ENCODE measurements at places on chromosomes 5 and 9. TPM values are rescaled to one million over a fixed set of nuclear protein-coding genes. Genes with fewer than 3 reads are reported as not detected.

- no peak for DNase-seq
Observed at GRCh38 chr5:90551376-90551775, 7.2 kb upstream of the ADGRV1 start.

DNA sequence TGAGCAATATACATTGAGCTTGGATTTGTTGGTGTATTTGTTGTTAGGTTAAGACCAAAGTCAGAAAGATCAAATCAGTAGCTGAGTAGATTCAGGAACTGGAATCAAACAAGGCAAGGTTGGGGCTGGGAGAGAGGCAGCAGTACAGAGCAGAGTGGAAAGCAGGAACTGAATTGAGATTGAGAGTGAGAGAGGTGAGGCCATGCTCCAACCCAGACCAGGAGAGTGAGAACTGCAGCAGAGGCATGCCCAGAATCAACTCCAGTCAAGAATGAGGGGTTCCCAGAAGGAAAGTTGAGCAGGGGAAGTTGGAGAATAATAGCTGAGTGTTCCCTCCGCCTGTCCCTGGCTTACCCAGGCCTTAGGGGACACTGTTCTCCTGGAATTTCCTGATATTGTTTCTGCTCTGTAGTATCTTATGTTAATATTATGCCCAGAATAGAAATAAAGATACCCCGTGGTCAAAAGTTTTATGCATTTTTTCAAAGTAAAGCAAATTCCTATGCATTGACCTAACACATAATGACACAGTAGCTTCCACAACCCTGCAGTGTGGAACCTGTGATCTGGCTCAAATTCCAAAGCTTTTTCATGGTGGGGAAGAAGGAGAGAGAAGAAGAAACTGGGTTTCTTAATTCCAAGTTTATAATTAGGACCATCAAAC, 82.7 kb downstream of the SV2C start:
- no peak for DNase-seq

- DNase-seq = no peak
Observed at GRCh38 chr5:91296674-91297143, 86.4 kb downstream of the ARRDC3 start.

- DNase-seq = no peak
Observed at GRCh38 chr9:134734270-134734669, 92.7 kb downstream of the COL5A1 start.

- DNase-seq = no peak
Observed at GRCh38 chr9:116493183-116493860, 193.8 kb upstream of the TRIM32 start.

DNA sequence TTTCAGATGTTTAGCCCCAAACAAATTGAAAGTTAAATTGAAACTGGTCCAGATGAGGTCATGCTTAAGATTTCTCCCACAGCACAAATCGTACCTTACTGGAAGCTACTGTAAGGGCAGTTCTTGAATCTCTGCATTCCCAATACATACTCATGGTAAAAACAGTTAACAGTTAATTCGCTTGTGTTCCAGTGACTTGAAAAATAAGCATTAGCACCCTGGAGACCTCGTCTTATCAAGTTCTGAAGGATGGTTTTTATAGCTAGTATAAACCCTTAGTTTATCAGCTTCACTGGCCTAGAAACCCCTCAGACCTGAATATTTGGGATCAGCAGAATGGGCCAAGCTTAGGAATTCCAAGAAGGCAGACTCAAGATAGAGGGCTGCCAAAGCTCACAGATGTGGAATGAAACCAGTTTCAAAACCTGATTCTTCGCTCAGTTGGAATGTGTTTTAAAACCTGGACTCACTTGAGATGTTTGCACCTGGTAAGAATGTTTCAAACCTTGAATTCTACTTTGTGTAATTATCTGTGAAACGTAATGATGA, 103.6 kb downstream of the C9orf152 start:
- no peak for DNase-seq

DNA sequence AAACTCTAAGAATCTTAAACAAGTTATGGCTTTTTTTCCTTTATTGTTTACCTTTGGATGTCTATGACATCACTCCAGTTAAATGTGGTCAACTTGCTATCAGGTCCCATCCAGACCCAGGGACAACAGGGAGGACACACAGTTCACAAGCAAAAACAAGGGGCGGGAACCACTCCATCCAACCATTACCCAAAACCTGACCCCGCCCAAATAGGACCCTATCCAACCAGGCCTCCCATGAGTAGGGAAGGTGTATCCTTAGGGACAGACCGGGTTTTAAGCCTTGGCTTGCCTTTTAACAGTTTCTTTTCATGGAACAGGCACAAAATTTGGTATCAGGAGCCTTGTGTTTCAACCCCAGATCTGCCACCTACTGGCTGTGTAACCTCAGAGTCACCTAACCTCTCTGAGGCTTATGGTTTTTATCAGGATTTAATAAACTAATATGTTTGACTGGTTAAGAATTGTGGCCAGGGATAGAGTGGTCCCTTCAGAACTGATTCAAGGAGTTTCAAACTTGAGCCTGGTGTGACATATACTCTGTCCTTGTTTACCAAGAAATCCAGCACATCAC, 127.7 kb upstream of the RAD23B start:
- DNase-seq = no peak

DNA sequence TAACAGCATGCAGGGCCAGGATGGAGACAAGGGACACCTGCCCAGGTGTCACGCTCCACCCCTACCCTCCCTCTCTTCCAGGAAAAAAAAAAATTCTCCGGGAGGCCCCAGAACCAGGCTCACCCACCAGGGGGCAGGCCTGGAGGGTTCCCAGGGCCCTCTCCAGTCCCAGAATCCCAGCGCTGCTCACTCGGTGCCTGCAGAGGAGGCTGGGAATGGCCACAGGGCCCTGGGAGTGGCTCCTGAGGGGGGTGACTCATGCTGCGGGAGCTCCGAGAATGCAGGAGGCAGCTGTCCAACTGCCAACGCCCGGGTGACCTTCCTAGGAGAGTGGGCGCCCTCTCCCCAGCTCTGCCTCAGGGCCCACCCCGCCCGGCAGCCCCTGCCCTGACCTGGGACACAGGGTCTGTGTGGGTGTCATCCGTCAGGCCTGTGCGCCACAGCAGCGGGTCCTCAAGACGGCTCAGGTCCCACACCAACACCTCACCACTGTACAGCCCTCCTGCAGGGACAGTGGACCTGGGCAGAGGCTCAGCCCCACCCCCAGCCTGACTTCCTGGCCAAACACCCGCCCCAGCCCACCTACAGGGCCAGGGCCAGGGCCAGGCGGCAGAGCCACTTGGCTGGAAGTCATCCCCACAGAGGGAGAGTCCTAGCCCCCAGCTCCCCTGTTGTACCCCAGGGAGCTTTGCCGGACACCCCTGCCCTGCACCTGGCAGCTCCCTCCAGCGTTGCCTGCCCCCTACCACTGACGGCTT, 21.2 kb downstream of the DYNC2I2 start:
- peak; percentile 84 for DNase-seq

- DNase-seq = no peak
Observed at GRCh38 chr9:2787065-2787464, 56.8 kb downstream of the PUM3 start.

DNA sequence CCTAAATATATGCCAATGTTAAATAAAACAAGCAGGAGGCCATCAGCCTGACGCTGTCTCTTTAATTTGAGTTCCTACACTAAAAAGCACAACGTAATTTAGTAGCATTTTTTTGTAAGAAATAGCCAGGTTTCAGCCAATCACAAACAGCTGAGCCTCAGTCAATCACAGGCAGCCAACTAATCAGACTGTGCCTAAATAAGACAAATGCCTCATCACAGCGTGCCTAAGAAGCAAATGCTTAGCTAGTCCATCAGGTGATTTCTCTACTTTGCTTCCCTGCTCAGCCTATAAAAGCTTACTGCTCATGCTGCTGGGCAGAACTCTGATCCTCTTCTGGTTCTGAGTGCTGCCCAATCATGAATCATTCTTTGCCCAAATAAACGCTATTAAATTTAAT, 38.3 kb upstream of the RORB start:
- no peak for DNase-seq

NPDC1 gene
- total RNA-seq = 64.5 TPM

GKAP1 gene
- 6.1 TPM for total RNA-seq

BRD8 gene
- 59.6 TPM for total RNA-seq

SLC36A2 gene
- not detected for total RNA-seq

TRPM6 gene
- total RNA-seq = 0.78 TPM

Measured in WTC11 (cell line).